ENCODE measurements at places on chromosomes 2 and 18.

DNA sequence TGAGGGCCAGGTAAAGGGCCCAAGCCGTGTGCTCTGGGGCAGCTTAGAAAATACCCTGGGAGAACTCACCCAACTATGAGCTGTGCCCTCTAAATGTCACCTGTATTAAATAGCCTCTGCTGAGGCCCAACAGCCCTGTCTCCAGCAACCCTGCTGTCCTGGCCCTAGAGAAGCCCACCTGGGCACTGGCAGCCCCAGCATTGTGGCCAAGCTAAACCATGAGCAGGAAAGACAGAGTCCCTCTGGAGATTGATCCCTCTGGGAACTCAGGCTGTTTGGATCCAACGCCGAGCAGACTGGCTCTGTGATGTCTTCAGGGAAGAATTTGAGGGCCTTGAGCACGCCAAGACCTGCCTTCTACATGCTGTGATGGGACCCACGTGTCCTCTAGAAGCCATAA is 126.5 kb downstream of the TTC32 start:
- no peak for DNase-seq
- H3K27ac ChIP-seq, result no peak overlapping the region
- peaks cover 5% of the 10 kb centered on the region for H3K36me3 ChIP-seq
- no peak overlapping the region for H3K4me3 ChIP-seq

- no peaks in the 10 kb centered on the region for H3K36me3 ChIP-seq
- peaks cover 70% of the 10 kb centered on the region for H3K27me3 ChIP-seq
- no peak for DNase-seq
- peaks cover 6% of the 10 kb centered on the region for H3K4me1 ChIP-seq
- H3K4me3 ChIP-seq, result no peak overlapping the region
Observed at GRCh38 chr2:198282061-198282460, 477.7 kb downstream of the PLCL1 start.

- no peak overlapping the region for H3K27ac ChIP-seq
- H3K27me3 ChIP-seq, result peaks cover 10% of the 10 kb centered on the region
- DNase-seq, result no peak
Observed at GRCh38 chr2:79901161-79901560, 388.3 kb downstream of the CTNNA2 start.

- H3K4me3 ChIP-seq, result no peak overlapping the region
- H3K4me1 ChIP-seq, result peaks cover 10% of the 10 kb centered on the region
- no peak overlapping the region for H3K27ac ChIP-seq
Observed at GRCh38 chr18:6881034-6881820, 151.7 kb downstream of the ARHGAP28 start.

DNA sequence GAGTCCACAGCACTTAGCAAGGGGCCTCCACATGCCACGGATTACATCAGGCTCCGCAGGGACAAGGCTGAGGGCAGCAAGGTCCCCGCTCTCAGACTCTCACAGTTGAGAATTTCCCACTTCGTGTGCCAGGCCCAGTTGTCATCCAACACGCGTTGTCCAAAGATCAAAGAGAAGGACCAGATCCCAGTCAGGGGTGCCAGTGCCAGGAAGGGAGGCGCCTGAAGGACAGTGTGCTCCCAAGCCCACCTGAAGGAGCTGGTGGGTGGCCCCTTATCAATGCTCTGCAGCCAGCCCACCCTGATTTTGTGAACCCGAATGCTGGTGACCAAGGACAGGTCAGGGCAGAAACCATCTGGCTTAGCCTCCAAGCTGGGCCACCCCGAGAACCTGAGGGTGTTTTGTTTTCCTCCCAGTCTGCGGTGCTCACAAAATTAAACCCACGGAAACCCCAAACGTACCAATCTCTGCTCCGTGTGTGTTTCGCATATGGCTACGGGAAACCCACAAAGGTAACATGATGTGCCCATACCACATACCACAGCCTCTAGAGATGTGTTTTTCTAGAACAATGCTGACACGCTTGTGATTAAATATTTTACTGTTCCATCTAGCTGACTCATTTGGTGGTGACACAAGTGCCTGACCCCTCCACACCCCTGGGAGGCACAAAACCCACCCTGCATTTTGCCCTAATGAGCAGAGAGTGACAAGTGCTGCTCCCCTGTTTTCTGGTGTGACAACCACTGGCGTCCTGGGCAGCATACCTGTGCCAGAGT is 24.5 kb downstream of the CRACDL start:
- H3K27ac ChIP-seq, result peak overlapping the region; percentile 94
- DNase-seq, result peak; percentile 64
- H3K4me1 ChIP-seq, result peaks cover 80% of the 10 kb centered on the region
- no peaks in the 10 kb centered on the region for H3K27me3 ChIP-seq
- peaks cover 23% of the 10 kb centered on the region for H3K36me3 ChIP-seq

- no peak for DNase-seq
- H3K4me3 ChIP-seq, result no peak overlapping the region
- no peaks in the 10 kb centered on the region for H3K27me3 ChIP-seq
- no peaks in the 10 kb centered on the region for H3K36me3 ChIP-seq
Observed at GRCh38 chr2:12831016-12831415, 114.3 kb downstream of the TRIB2 start.

DNA sequence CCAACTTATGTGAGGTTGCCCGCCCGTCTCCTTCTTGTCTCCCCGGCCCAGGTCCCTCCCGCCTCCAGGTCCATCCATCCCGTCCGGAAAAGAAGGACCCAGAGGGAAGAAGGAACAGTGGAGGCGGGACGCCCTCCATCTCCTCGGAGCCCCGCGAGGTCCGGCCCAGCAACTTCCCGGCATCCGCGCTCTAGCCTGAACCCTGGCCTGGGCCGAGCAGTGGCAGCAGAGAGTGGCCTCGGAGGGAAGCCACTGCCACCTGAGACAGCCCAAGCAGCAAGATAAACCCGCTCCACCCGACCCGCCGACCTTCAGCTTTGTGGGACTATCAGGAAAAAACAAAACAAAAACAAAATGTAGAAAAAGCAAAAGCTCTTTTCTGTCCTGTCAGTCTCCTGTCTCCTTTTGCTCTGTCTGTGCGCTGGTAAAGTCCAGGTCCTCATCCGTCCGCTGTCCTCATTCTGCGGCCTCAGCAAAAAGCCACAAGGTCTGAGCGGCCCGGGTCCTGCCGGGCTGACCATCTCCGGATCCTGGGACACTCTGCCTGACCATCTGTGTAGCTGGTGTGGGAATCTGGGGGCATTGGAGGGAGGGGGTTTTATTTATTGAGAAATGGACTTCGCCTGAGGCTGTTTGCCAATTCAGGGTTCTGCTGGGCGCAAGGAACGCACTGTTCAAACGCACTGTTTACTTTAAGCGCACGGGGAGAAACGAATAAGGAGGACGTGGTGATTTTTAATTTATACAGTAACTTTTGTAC is 3.1 kb downstream of the DLX1 start:
- H3K4me1 ChIP-seq, result no peaks in the 10 kb centered on the region
- H3K27me3 ChIP-seq, result no peaks in the 10 kb centered on the region
- H3K27ac ChIP-seq, result no peak overlapping the region

- no peaks in the 10 kb centered on the region for H3K36me3 ChIP-seq
- no peak overlapping the region for H3K27ac ChIP-seq
- DNase-seq, result no peak
- H3K27me3 ChIP-seq, result no peaks in the 10 kb centered on the region
Observed at GRCh38 chr2:12269041-12269972, 447.4 kb upstream of the TRIB2 start.

GRCh38 chr18:4256766-4257417 is 198.2 kb downstream of the DLGAP1 start:
- H3K4me3 ChIP-seq, result no peak overlapping the region
- no peak overlapping the region for H3K27ac ChIP-seq
- H3K36me3 ChIP-seq, result no peaks in the 10 kb centered on the region
- no peaks in the 10 kb centered on the region for H3K4me1 ChIP-seq
- H3K27me3 ChIP-seq, result peaks cover 68% of the 10 kb centered on the region

DNA sequence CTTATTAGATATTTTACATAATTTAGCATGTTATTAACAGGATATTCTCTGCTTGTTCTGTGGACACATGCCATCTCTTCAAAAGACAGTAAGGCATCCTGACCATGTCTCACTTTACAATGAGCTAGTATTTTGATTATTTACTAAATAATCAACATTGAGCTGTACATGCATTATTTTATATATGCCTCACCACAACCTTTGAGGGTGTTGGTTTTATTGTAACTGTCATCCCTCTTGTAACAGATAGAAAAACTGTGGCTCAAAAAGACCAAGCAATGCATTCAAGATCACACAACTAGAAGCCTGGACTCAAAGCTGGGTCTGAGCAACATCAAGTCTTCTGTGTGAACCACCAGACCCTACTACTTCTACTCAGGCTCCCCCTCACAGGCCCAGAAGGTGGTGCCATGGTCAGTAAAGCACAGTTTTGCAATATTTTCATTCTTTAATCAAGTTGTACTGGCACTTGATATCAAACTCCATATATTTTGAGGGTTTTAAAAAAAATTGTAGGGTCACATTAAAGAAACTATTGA is 105.1 kb upstream of the ARL5A start:
- DNase-seq, result no peak
- H3K4me3 ChIP-seq, result no peak overlapping the region
- H3K27ac ChIP-seq, result no peak overlapping the region
- H3K27me3 ChIP-seq, result no peaks in the 10 kb centered on the region
- peaks cover 5% of the 10 kb centered on the region for H3K4me1 ChIP-seq

DNA sequence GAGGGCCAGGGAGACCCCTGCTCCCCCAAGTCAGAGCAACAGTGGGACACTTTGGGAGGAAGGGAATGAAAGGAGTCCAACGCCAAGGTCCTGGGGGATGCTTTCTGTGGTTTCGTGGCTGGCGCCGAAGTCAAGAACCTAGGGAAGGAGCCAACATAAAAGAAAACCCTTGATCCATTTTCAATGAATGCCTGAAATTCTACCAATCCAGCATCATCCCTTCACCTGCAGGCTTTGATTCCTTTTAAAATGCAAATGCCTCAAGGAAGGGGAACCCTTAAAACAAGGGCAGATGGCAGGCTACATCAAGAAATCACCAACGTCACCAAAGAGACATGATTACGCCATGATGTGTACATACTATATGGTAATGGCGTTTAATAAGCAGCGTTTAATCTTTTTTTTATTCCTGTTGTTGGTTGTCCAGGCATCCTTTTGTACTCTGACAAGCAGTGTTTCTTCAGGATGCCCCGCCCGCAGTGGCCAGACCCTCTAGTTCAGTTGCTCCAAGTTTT is 123.3 kb upstream of the SLC1A4 start:
- H3K4me1 ChIP-seq, result peaks cover 7% of the 10 kb centered on the region
- H3K27me3 ChIP-seq, result no peaks in the 10 kb centered on the region
- DNase-seq, result no peak
- H3K27ac ChIP-seq, result no peak overlapping the region
- peak overlapping the region; percentile 64 for H3K4me3 ChIP-seq
- no peaks in the 10 kb centered on the region for H3K36me3 ChIP-seq

GRCh38 chr2:240959214-240959940 is 39.0 kb upstream of the SNED1 start:
- no peaks in the 10 kb centered on the region for H3K36me3 ChIP-seq
- no peak for DNase-seq
- H3K27me3 ChIP-seq, result peaks cover 11% of the 10 kb centered on the region

Measured in MCF 10A (cell line).